ENCODE measurements at places on chromosomes 11 and 22. TPM values are rescaled to one million over a fixed set of nuclear protein-coding genes. Genes with fewer than 3 reads are reported as not detected.

Gene GLB1L2
- 2.4 TPM for total RNA-seq

GRCh38 chr11:126456783-126457542 lies 101.5 kb downstream of the ST3GAL4 start:
- DNase-seq = no peak

- DNase-seq = peak; percentile 61
Observed at GRCh38 chr11:57515332-57516060, at the start of gene SLC43A1. TSS of gene SLC43A1 (minus strand) at chr11:57515702. CDS start at chr11:57514111, 1,591 bp downstream.

GRCh38 chr22:39712751-39713525 lies 142.4 kb downstream of the CACNA1I start:
- no peak for DNase-seq

- DNase-seq = no peak
Observed at GRCh38 chr22:43118953-43119458, 8.5 kb downstream of the BIK start.

DNA sequence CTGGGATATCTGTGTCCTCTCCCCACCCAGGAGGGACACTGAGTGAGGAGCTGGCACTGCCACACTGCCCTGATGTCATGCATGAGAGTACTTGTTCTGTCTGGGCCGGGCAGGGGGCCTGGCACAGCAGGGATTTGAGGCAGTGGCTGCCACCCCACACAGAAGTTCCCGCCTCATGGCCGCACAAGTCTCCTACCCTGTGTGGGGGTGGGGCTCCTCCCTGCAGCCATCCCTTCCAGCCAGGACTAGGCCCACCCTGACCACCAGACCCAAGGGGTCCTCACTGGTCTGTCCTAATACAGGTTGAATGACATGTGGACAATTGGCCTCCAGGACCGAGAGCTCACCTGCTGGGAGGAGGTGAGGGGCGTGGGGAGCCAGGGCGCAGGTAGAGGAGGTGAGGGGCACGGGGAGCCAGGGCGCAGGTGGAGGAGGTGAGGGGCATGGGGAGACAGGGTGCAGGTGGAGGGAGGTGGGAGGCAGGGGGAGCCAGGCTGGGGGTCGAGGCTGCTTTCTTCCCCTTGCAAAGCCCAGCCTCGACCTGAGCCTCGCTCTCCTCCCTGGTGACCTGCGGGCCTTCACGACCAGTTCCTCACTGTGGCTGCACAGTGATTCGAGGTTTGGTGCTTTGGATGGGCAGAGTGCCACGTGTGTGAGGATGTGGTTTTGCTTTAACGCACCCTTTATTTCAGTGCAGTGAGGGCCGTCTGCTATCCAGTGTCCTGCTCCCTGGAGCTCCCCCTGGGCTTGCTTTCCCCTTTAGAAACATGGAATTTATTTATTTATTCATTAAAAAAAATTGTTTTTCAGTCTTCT lies 7.4 kb downstream of the LZTR1 start:
- no peak for DNase-seq
